ENCODE measurements at places on chromosomes 11 and 22.

GRCh38 chr11:73205661-73206343 lies 12.3 kb upstream of the P2RY2 start:
- DNase-seq = no peak

DNA sequence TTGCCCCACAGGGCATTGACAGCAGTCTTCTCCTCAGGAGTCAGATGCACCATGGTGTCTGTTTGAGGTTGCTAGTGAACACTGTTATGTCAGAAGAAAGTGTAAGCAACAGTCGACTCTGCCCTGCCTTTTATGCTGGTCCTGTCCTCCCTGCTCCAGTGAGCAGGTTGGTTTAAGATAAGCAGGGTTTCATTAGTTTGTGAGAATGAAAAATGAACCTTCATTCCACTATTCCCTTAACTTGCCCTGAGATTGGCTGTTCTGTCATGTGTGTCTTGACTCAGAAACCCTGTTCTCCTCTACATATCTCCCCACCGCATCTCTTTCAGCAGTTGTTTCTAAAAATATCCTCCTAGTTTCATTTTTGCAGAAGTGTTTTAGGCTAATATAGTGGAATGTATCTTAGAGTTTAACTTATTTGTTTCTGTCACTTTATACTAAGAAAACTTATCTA lies at the start of gene HBD:
HBD (minus strand) TSS at position 103 of the 454 bp plus-strand sequence; CDS start at position 53, 50 bp downstream.
- peak; percentile 17 for DNase-seq

DNA sequence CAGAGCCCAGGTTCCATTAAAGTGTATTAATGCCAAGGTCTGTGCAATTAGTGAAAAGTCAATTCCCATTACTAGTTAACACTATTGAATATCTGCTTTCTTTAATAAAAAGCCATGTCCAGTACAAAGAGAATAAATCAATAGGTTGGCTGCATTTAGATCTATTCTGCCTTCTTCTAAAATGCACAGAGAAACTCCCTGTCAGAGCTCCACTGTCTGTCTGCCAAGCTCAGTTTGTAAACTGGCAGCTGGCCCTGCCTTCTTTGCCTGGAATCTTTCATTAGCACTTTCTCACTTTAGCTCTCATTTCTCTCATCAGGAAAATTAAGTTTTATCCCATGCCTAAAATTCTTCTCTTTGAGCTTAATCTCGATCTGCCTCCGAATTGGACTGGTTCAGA lies 35.6 kb downstream of the ARL14EP start:
- no peak for DNase-seq

DNA sequence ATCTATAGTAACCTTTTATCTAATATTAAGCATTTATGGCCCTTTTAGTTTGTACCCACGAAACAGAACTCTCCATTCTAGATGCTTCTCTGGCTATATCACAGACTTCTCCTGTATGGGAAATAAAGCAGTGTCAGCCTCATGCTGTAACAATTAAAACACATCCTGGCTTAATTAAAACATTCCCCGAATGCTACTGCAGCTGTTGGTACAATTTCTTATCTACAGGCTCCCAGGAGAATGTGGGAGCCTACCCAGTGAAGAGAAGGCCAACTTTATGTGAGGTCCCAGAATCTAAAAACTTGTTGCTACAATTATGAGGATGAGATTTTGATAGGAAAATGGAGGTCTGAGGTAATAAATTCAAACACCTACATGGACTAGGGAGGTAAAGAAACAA lies 83.8 kb downstream of the MPPED2 start:
- no peak for DNase-seq

- peak; percentile 18 for DNase-seq
Observed at GRCh38 chr11:13462311-13462900, 616 bp downstream of the BTBD10 start.

DNA sequence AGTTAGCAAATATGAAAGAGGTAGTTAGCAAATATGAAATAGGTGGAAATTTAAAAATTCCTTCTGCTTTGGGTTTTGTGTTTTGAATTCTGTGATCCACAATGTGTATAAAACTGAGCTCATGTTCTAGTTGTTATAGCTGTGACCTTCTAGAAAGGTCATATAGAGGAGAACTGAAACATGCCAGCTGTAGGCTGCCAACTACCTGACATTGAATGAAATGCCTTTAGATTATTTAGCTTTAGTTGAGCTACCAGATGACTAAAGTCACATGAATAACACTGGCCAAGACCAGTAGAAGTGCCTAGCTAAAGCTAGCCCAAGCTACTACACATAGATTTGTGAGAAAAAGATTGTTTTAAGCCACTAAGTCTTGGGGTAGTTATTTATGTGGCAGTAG lies 5.8 kb upstream of the TCN1 start:
- DNase-seq = no peak

GRCh38 chr11:10581481-10582019 lies 13.1 kb upstream of the LYVE1 start:
- no peak for DNase-seq

GRCh38 chr11:114832532-114833125 lies 154.3 kb downstream of the NXPE2 start:
- DNase-seq = no peak

DNA sequence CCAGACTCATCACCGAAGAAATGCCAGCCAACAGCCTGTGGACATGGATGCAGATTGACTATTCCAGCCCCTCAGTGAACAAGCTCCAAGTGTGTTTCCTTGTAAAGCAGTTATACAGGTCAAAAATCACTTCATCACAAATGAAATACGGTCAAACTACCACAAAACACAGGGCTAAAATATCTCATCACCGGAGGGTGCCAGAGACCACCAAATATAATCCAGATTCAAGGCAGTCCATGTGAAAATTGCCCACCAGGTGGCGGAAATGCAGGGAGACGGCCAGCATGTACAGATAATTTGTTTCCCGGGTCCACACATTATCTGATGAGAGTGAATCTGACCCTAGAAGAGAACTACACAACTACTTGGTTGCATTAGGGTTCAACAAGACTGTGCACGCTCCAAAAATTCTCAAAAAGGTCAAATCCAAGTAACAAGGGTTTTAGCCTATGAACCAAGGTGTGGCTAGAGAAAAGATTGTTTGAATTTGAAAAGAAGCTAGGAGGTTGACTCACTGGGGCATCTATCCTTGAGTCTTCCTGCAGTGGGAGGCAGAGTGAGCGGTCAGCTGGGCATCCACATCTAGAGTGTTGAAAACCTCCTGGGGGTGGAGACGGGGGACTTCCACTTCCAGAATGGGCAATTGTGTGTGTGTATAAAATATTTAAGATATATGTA lies 71.7 kb downstream of the IGLL5 start:
- peak; percentile 65 for DNase-seq

- DNase-seq = no peak
Observed at GRCh38 chr11:133070791-133071190, 461.5 kb downstream of the OPCML start.

DNA sequence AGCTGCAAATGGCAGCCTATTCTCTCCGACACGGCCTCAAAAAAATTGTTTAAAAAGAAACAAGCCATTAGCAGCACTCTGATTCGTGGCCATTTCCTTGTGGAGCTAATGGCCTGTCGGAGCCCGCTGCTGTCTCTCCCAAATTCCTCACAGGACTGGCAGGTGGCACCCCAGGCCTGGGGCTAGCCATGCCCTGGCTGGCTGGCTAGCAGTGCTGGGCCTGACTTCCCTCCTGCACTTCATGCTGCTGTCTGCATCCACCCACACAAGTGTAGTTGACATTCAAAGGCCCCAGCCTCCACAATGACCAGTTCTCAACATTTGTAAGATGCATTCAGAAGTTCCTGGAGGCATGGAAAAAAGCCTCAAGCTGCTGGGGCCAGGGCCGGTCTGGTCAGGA lies 61.5 kb downstream of the SMCO4 start:
- no peak for DNase-seq

- peak; percentile 95 for DNase-seq
Observed at GRCh38 chr11:86740628-86741483, 59.5 kb upstream of the PRSS23 start.

- DNase-seq = peak; percentile 100
Observed at GRCh38 chr11:14422052-14422813, 63.2 kb upstream of the RRAS2 start.

GRCh38 chr11:129285402-129285786 lies 90.3 kb upstream of the BARX2 start:
- DNase-seq = no peak

GRCh38 chr11:100675115-100675650 lies 11.9 kb upstream of the ARHGAP42 start:
- no peak for DNase-seq

DNA sequence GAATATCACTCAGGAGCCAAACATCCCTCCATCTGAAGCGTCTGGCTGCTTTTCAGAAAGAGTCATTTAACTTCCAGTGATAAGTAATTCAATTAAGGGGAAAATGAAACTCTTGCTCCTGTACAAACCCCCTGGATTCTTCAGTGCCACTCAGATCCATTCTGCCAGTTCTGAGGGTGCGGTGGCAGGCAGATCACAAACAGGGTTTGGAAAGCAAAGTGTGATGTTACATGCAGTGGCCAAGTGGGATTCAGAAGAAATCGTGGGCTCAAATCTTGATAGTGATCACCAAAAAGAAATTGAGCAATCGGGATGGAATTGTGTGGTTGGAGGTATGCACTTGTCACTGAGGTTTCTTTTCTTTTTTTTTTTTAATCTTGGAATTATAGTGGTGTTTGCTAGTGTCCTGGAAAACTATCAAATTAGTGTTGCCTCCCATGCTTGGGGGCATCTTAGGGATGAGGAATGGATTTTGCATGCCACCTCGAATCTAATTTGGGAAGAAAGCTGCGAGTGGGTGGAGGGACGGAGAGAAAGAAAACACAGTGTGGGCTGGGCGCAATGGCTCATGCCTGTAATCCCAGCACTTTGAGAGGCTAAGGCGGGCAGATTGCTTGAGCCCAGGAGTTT lies 22.5 kb upstream of the RTL6 start:
- peak; percentile 33 for DNase-seq

DNA sequence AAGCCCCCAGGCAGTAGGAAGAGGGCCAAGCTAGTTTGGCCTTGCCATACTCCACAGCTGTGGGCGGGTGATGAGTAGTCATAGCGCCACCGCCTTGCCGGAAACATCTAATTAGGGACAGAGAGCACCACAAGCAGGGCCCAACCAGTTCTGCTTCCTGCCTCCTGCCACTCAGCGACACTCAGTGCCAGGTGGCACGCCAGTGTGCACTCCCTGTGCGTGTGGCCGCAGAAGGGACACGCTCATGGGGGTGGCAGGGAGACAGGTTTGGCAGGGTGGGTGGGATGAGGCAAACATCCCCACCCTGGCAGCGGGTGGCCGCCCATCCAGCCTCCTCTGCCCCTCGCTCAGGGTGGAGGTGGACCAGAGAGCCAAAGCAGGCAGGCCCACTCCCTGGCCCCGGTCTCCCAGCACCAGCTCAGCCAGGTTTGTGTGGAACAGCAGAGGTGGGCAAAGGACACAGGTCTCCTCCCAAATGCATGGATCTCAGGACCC lies 4.9 kb downstream of the OVOL1 start:
- DNase-seq = no peak

GRCh38 chr11:94315664-94316063 lies 11.3 kb downstream of the IZUMO1R start:
- peak; percentile 21 for DNase-seq

DNA sequence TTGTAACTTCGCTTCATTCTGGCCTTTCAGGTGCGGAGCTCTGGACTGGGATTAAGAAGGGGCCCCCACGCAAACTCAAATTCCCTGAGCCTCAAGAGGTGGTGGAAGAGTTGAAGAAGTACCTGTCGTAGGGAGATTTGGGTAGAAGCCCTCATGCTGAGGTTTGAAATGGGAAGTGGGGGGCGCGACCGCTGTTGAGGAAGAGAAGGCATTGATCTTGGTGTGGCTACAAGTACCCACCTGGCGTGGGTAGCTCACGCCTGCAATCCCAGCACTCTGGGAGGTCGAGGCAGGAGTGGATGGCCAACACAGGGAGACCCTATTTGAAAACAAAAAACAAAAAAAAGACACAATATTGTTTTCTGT lies 779 bp downstream of the SELENOH start:
- no peak for DNase-seq

DNA sequence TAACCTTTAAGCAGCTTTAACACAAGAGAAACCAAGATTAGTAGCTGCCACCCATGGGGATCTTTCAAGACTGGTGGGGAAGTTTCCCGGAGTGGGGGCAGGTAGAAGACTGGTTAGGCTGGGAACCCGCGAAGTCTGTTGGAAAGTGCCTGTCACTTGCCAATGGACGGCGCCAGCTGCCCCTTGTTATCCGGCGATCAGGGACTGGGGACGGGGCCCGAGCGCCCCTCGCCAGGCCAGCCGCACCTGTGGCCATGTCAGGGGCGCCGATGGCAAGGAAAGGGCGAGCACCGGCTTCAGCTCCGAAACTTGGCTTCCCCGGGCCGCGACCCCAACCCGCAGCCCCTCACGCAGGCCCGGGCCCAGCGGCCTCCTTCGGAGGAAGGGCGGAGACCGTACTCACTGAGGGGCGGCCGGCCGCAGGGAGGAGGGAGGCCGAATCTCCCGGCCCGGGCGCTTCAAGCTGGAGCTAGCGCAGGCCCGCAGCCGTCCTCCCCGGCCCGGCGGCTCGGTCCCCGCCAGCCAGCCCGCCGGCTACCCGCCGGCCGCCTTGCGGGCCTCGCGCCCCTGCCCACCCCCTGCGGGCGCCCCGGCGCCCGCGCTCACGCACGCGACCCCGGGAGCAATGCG lies 539 bp downstream of the EIF4ENIF1 start:
- DNase-seq = peak; percentile 26

DNA sequence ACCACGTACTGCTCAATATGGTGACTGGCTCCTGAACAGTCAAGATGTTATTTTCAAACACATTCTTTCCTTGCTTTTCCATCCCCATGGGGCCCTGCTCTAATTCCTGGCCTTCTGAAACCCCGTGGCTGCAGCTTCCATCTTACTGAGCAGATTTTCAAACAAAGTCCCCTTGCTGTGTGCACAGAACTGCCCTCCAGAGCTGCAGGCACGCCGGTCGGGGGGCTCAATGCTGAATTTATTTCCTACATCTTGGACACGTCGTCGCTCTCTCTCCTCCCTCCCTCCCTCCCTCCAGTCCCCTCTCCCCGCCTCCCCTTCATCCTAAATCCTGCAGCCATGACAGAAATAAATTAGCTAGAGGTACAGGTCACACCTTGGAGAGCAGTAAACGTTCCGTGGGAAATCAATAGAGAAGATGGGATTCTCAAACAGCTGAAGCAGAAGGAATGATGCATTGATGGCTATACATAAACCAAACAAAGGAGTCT lies 243.1 kb upstream of the BLID start:
- DNase-seq = no peak

GRCh38 chr11:30128269-30128932 lies 102.4 kb upstream of the FSHB start:
- peak; percentile 57 for DNase-seq

DNA sequence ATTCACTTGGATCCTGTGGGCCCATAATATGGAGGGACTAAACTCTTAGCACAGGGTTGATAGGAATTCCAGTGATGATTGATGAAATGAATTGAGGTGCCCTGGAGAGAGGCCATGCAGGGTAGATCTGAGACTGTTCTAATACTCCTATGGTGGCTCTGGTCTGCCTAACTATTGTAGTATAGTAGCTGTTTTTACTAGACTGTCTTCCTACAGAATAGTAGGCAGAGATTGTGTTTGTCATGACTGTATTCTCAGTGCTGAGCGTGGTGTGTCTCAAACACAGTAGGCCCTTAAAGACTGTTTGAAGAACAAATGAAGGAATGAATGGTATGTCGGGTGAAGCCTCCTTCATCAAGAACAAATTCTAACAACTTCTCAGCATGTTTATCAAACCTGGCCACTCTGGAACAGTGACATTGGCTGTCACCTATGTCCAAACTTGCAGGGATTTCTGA lies 107.0 kb upstream of the SESN3 start:
- DNase-seq = peak; percentile 20

GRCh38 chr11:71119656-71120269 lies 132.6 kb downstream of the SHANK2 start:
- no peak for DNase-seq

- peak; percentile 25 for DNase-seq
Observed at GRCh38 chr11:107857550-107858216, 904 bp downstream of the SLC35F2 start.

- DNase-seq = no peak
Observed at GRCh38 chr11:119928047-119928446, 199.0 kb upstream of the NECTIN1 start.
